Mammary epithelial cell (primary cell): ENCODE measurements at places on chromosomes 12 and 14. TPM values are rescaled to one million over a fixed set of nuclear protein-coding genes. Genes with fewer than 3 reads are reported as not detected.
A peak's percentile ranks its signal among the peaks of the same experiment; 100 is the strongest.

GRCh38 chr12:118520214-118521035 lies 144.1 kb downstream of the SUDS3 start:
- DNase-seq = no peak

LRTM2 gene
- not detected for total RNA-seq

TBPL2 gene
- total RNA-seq = not detected in 2 replicates

GRCh38 chr14:91360490-91361232 lies 57.0 kb downstream of the CCDC88C start:
- no peak for DNase-seq

DNA sequence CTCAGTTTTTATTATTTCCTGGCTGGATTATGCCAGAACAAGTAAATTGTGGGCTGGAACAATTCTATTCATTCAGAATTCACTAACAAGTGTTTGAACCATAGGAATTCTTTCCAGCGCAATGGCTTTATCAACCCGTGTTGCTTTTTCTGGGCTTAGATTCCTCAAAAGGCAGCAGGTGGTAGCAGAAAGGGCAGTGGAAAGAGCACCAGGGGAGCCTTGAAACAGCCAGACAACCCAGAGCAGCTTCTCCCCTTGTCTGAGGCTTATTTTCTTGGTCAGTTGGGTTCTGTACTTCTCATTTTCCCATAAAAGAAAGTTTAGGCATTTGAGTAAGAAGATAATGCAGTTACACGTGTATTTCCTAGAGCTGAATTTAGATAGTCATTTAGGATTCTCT lies 130.7 kb downstream of the OTOGL start:
- DNase-seq = no peak

SLC17A8 gene
- not detected for total RNA-seq

- peak; percentile 78 for DNase-seq
These were observed 4.3 kb upstream of the MYF6 start for GRCh38 chr12:80702889-80703805.

DNA sequence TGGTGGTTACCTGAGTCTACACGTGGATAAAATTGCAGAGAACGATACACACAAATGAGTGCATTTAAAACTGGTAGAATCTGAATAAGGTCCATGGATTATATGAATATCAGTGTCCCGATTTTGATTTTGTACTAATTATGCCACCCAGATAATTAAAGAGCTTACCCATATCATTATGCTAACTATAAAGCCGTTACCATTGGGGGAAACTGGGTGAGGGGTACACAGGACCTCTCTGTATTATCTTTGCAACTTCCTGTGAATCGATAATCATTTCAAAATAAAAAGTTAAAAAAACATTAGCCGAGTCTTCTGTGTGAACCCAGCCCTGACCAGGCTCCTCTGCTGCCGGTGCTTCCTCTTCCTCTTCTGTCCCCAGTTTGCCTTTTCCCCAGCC lies 107.1 kb downstream of the SMOC1 start:
- no peak for DNase-seq

DNA sequence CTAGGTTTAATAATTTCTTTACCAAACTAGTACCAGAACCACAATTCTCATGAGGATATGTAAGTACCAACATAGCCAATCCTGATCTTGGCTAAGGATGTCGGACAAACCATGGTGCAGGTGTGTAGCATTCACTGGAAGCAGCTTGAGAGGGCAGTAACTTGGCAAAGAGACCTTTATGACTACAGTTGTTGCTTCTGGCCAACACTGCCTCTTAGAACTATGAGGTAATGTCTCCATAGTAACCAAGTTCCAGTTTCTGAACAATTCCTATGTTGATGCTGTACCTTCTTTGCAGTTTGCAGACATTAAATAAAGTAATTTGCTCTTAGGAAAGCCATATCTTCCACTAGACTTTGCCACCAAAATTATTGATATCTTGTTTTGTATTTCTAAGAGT lies at the start of gene LMNTD1:
Gene LMNTD1, minus strand, starts transcription at position 186 of the 400 bp plus-strand sequence. CDS start 324 bp downstream, outside the sequence.
- peak; percentile 60 for DNase-seq
